Pons (tissue), 1 donor: ENCODE measurements at places on chromosomes 6 and 20.
A peak's percentile ranks its signal among the peaks of the same experiment; 100 is the strongest.

DNA sequence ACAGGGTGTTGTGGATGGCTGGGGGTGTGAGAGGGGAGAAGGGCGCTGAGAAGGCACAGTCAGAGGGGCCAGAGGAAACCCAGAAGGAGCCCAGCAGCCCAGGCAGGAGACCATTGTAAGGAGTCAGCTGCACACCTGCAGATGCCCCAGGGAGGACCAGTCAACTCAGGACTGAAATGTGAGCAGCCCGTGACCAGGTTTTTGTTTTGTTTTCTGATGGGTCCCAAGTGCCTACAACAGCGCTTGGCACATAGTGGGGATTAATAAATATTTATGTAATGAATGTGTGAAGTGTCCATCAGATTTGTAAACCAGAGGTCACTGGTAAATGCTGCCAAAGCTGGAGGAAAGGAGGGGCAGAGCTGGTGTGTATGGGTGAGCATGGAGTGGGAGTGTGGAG is 30.2 kb downstream of the TRAM2 start:
- no peak for DNase-seq

DNA sequence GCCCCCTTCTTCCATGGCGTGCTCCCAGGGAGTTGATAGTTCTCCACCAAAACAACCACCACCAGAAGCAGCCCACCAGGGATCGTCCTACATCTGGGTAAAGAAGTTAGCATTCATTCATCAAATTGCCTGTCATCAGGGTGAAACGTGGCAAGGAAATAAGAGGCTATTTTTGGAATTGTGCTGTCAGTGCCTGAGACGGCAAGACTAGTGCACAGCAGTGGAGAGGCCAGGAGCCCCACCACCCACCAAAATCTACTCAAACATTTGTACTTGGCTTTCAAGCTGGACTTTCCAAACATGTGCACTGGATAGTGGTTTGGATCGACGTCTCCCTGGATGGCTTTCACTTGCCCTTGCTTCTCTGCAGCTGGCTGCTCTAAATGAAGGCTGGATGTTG is 44.8 kb downstream of the TXNDC5 start:
- no peak for DNase-seq

- DNase-seq: no peak
Observed at GRCh38 chr6:106359959-106360409, 533 bp upstream of the CRYBG1 start.

- DNase-seq: peak; percentile 35
Observed at GRCh38 chr6:168244961-168245551, 74.5 kb downstream of the DACT2 start.

DNA sequence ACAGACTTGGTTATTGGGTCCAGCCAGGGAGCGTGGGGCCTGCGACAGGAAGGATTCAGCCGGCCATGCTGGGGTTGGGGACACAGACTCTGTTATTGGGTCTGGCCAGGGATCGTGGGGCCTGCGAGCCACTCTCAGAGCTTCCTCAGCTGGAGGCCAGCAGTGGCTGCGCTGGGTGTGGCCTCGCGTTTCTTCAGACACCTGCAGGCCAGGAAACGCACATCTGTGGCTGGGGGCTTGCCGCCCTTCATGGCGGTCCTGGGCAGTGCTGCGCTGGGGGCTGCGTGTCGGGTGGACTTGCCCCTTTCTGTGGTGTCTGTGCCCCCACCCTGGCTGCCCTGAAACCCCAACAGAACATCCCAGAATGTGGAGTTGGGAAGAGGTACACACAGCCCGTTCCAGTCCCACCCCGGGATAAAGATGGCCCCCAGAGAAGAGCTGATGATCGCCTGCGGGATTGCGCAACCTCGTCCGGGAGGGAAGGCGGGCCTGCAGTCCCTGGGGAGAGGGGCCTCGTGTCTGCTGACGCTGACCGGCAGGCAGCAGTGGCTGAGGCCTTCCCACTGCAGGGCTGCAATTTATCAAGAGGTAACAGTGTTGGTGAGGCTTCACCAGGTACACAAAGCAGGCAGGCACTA is 16.9 kb upstream of the MTG2 start:
- DNase-seq: no peak

- no peak for DNase-seq
Observed at GRCh38 chr6:16396497-16397319, 158.3 kb downstream of the GMPR start.

GRCh38 chr6:56604186-56604585 is 38.5 kb downstream of the DST start:
- DNase-seq: no peak

GRCh38 chr6:168035098-168035660 is 37.7 kb downstream of the KIF25 start:
- DNase-seq: no peak

GRCh38 chr6:105243487-105243886 is 63.7 kb upstream of the POPDC3 start:
- DNase-seq: no peak

- peak; percentile 62 for DNase-seq
Observed at GRCh38 chr6:90080876-90081481, 186.7 kb downstream of the GJA10 start.

GRCh38 chr6:157537556-157537955 is 156.6 kb downstream of the ZDHHC14 start:
- DNase-seq: no peak

DNA sequence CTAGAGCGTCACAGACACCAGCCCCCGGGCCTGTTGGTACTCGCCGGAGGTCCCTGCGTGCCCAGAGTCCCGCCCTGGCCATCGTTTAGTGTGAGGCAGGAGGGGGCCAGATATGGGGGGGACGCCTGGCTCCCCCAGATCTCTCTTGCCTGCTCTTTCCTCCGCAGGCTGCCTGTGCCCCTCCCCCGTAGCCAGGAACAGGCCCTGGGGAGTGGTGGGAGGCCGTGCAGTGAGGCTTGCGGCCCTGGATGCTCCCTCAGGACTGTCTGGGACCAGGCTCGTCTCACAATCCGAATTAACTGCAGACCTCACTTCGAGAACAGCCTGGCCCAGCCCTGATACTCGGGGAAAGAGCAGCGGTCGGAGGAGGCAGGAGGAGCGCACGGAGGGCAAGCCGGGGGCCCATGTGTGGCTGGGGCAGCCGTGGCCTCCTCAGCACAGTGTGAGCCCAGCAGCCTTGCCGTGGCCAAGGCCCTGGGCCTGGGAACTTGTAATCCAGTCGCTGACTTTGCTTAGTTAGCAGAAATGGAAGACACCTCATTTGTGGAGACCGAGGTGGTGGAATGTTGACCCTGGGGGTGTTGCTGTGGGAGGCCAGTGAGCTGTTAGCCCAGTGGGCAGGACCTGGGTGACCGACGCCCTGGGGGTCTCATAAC is 28.7 kb downstream of the FRMD1 start:
- DNase-seq: no peak

DNA sequence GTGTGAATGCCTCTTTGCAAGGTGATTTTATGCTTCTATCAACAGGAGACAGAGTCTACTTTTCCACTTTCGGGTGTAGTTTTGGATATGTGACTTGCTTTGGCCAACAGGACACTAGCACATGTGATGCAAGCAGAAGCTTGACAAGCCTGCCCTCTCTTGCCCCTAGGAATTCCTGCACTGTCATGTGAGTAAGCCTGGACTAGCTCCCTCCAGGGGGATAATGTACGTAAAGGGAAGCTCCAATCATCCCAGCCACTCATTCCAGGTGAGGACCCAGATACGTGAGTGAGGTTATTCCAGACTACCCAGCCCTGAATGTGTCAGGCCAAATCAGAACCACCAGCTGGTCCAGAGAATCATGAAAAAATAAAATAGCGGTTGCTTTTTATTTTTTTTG is 33.3 kb downstream of the BEND3 start:
- no peak for DNase-seq

GRCh38 chr6:116697480-116697879 is 16.5 kb downstream of the KPNA5 start:
- DNase-seq: no peak

- no peak for DNase-seq
Observed at GRCh38 chr20:16025084-16025483, 548.2 kb downstream of the KIF16B start.

DNA sequence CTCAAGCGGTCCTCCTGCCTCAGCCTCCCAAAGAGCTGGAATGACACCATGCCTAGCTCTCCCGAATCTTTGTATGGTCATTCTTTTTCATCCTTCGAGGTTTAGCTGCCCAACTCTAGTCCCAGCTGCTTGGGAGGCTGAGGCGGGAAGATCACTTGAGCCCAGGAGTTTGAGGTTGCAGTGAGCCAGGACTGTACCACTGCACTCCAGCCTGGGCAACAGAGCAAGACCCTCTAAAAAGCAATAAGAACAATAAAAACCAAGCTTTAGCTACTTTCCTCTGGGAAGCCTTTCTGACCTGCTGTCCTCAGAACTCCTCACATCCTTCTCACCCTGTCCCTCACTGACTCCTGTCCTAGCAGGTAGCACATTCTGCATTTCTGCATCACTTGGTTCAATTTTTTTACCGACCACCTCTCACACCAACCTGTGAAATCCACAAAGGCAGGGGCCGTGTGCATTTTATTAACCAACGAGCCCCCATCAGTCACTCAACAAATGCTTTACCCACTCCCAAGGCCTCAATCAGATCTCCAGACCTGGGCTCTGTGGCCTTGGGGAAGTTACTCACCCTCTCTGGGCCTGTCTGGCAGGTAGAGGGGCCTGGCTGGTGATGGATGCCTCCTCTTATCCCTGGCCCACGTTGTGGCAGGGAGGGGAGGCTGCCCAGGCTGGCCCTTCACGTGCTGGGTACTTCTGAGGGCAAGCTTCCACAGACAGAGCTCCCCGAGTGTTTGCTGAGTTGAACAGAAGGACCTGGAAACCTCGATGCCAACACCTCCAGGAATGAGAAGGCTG is 14.7 kb upstream of the SRC start:
- no peak for DNase-seq

- no peak for DNase-seq
Observed at GRCh38 chr6:33933101-33933500, 129.3 kb upstream of the MLN start.

- no peak for DNase-seq
Observed at GRCh38 chr6:138979813-138980668, 8.0 kb downstream of the REPS1 start.

GRCh38 chr6:110693296-110693695 is 122.0 kb downstream of the CDK19 start:
- DNase-seq: no peak

GRCh38 chr6:148768646-148769270 is 21.9 kb downstream of the UST start:
- DNase-seq: no peak

DNA sequence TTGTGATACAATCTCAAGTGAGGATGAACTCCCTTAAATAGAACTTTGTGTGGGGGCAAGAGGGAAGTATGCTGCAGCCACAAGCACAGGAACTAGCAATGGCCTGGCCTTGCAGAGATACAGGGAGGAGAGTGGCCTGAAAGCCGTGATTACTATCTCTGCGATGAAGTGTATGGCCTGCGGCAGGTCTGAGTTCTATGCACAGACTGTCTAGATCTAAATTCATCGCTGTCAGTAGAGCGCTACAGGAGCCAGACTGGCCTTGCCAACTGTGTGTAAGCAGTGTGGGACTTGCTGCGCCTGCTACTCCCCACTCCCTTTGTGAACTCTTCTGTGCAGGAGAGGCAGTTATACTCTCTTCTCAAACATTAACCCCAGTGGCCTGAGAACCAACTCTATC is 997.0 kb downstream of the GRIK2 start:
- DNase-seq: no peak
